ENCODE measurements at places on chromosomes 1 and 21. TPM values are rescaled to one million over a fixed set of nuclear protein-coding genes. Genes with fewer than 3 reads are reported as not detected.

- DNase-seq = no peak
Observed at GRCh38 chr1:167587872-167588271, 34.3 kb upstream of the CREG1 start.

DNA sequence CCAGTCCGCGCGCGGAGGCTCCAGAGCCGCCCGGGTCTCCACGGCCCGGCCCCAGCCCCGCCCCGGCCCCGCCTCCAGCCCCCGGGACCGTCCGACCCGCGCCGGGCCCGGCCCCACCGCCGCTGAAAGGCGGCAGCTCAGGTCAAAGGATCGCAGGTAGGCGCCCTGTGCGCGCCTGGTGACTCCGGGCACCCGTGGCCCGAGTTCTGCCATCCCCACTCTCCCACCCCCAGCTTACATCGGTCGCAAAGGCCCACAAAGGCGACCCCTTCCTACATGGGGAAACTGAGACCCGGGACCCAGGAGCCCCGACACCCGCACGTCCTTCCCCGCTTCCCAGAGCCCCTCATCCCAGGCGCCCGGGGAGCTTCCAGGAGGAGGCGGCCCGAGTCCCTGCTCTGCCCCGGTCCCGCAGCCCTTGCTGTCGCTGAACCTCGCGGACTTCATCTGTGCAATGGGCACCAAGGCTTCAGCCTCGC, at the start of gene TMEM200B:
TSS of gene TMEM200B (minus strand) at position 17 of the 479 bp plus-strand sequence. CDS start 2,075 bp downstream, outside the sequence.
- DNase-seq = peak; percentile 10

GRCh38 chr1:13456904-13457532, 46.8 kb downstream of the PRAMEF20 start:
- DNase-seq = no peak

- no peak for DNase-seq
Observed at GRCh38 chr21:36820176-36821031, 121.5 kb downstream of the SIM2 start.

Gene SLC2A5
- 0.92 TPM for polyA plus RNA-seq

GRCh38 chr1:159831412-159832141, 4.9 kb downstream of the SLAMF8 start:
- no peak for DNase-seq
